Stimulated activated CD8-positive, alpha-beta memory T cell treated with anti-CD3 and anti-CD28 coated beads, Interleukin-2, amount 100 ng/mL, for 1 hour (primary cell): ENCODE measurements at places on chromosomes 2 and 18.

- DNase-seq, result no peak
Measured at GRCh38 chr2:34012715-34013302, 413.7 kb upstream of the FAM98A start.

DNA sequence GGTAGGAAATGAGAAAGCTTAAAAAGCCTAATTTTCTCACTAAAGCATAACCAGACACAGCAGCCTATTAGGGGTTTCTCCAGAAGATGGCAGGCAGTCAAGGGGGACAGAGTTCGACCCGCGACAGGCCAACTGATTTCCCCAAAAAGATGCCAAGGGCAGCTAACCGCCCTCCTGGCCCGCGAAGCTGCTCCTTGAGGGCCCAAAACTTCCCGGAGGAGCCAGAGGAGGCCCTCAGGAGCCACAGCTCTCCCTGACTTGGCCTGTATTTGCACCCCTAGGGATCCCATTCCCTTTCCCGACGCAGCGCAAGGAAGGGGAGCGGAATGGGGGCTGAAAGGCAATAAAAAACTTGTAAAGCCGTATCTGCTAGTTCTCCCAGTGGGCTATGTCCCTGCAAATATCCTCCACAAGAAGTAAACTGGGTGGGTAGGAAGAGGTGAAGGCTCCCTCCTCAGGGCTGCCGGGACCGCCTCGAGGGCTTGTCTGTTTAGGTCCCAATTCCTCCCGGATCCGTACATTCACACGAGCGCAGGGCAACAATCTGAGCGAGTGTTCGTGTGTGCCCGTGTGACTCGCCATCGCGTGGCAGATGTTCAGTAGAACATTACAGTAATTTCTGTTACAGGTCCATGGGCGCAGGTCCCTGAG, 756 bp upstream of the NAGK start:
- no peak for DNase-seq

GRCh38 chr2:153939124-153939796, 67.5 kb downstream of the GALNT13 start:
- DNase-seq, result no peak

GRCh38 chr18:48256848-48257247, 152.3 kb downstream of the ZBTB7C start:
- no peak for DNase-seq

DNA sequence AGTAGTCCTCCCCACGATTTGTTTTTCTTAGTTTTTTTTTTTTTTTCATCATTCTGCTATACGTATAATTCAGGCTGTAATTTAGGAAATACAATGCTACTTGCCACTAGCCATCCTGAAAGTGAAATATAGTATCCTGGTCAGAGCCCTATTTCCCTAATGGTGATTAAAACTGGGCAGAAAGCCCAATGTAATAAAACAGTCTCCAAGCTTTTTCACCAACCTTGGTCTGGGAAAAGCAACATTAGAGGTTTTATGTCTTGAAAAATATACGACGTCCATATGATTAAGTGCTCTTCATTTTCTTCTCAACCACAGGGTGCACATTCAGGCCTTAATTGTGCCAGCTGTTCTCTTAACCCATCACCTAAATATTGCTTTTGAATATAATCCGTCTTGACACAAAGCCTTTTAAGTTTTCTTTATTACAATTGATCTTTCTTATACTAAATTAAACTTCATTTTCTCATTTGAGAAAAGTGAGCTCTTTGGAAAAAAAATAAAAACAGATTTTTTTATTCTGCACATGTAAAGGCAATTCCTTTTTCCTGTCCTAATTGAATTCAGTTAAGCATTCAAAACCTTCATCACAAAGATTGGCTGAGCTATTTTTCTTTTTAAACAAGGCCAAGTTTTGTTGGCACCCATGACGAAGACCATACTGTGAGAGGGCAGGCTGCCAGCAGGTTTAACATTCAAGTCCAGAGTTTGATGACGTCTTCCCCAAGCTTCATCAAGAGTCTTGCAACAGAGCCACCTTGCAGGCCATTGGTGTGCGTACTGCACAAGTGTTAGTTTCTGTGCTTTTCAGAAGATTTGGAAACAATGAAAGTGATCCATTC, 52.7 kb downstream of the MAP2 start:
- DNase-seq, result no peak

DNA sequence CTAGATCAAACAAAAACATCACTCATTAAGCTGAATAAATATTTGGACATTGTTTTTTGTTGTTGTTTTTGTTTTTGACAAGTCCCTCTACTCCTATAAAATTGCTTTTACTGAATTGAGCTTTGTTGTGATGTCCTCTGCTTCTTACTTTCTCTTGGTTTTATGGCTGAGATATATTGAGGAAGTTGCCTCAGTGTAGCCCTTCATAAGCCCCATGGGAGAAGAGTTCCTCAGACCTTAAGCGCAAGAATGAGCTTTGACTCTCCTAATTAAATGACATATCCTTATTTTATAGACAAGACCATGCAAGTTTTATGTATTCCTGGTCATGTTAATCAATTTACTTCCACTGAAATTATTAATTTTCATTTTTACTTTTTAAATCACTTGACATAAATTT, 54.9 kb downstream of the CERKL start:
- no peak for DNase-seq

DNA sequence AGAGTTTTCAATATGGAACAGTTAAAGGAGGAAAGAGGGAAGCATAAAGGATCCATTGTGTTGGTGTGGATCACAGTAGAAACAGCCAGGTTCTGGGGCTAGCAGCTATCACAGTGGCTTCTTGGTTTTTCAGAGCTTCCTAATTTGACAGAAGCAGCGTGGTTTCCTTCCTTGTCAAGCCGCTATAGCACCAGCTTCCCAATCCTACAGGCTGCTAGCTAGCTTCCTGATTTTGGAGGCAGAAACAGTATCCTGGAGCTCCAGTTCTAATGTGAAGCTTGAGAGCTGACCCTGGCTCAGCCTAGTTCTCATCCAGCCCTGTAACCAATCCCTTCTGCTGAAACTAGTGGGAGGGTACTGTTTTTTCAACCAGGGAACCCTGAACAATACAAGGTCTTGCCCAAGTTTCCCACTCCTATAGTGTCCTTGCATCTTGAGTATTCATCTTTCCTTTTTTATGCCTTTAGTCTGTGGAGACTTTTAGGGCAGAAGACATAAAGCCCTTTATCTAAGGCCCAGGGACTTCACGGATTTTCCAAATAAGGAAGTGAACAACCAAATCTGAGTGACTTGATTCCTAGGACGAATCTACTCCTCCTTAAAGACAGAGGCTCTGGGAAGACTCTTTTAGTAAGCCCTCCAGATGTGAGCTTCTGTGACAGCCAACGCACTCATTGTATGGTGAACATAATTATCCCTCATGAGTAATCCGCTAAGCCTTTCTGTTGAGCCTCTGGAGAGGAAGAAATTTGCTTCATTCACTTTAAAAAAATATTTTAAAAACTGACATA, 33.8 kb downstream of the CCDC93 start:
- DNase-seq, result no peak

DNA sequence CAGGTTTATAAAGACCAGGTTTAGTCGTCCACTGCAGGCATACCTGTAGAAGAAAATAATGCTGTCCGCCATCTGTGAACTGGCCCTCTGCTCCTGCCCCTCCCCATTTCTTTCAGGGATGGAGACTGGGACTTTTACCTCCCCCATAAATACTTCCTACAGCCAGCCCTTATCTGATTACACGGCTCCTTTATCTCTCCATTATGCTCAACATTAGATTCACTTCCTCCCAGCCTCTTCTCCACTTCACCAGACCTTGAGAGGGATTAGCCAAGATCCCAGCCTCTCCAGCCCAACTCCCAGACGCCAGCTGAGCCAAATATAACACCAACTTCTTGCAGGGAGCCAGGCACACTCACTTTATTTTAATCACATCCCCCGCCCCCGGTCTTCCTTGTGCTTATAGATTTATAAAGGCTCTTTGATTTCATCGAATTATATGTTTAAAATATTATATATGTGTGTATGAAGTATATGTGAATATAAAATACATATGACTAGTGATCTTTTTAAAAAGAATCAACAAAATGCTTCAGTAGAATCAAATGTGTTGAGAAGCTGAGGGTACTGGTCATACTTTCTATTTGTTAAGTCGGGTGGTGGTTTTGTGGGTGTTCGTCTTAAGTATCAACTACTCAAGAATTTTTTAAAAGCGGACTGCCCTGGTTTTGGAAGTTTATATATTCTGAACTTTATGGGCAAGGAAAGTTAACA, 81.0 kb downstream of the SPRED2 start:
- no peak for DNase-seq

DNA sequence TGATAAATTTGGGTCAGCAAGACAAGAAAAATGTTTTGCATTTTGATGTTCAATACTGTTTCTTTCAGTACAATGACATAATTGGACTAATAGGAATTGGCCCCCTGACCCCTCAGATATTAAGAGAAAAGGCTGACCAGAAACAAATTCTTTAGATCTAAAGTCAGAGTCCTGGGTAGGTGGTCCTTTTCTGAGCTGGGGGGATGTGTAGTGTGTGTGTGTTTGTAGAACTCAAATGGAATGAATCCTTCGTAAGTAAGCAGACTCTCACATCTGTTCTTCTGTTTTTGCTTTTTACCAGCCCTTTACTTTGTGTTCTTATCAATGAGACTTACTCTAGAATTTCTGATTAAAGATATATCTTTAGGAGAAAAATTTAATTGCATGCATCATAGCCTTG, 327.7 kb downstream of the TGIF1 start:
- no peak for DNase-seq

GRCh38 chr18:43159086-43159770, 43.7 kb upstream of the RIT2 start:
- DNase-seq, result no peak

- DNase-seq, result no peak
Measured at GRCh38 chr2:172082944-172083627, 2.2 kb upstream of the DLX1 start.

- no peak for DNase-seq
Measured at GRCh38 chr2:203033395-203033794, 18.7 kb downstream of the NBEAL1 start.

DNA sequence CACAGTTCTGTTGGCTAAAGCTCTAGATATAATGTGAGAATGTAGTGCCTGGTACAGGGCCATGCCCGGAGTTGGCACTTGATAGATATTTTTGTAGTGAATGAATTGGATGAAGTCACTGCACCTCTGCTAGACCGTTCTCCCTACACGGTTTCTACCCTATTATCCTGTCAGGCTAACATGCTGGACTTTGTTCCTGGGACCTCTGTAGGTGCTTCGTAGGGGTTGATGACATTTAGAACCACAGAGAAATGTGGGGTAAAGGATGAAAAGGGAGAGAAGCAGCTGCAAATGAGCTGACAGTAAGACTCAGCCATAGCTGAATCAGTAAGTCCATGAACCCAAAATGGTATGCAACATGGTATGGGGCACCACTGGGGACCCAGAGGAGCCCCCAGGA, 4.1 kb upstream of the FBLN7 start:
- DNase-seq, result no peak

DNA sequence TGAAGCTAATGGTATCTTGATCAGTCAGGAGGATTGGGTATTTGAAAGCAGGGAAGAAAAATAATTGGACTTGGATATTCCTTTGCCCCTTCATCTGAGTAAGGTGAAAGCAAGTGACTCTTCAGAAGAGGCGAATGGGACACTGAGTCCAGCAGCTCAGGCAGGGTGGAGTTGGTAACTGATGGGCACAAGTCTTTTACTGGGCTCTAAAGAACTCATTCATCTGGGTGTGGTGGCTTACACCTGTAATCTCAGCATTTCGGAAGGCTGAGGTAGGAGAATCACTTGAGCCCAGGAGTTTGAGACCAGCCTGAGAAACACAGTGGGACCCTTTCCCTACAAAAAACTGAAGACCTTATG, 11.2 kb downstream of the CFLAR start:
- no peak for DNase-seq

GRCh38 chr2:15306706-15307105, 254.4 kb downstream of the NBAS start:
- DNase-seq, result no peak

- no peak for DNase-seq
Measured at GRCh38 chr18:35582899-35583558, 1.5 kb downstream of the GALNT1 start.

DNA sequence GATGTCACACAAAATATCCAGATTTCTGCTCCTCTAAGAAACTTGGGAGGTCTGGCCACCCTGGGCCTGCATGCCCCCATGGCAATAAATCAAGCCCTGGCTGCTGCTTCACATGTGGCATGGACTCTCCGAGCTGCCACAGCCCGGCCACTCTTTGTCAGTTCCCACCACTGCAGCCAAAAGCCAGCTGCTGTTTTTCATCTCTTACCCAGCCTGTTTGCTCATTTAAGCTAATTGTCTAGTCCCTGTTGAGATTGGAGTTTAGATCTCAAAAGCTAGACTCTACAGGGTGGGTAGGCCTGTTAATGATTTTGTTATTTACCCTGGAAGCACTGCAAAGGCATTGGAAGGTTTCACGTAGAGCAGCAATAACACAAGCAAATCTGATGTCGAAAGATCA, 20.9 kb upstream of the ANXA4 start:
- DNase-seq, result no peak

- DNase-seq, result no peak
Measured at GRCh38 chr2:38945372-38945771, 55.7 kb downstream of the ARHGEF33 start.

DNA sequence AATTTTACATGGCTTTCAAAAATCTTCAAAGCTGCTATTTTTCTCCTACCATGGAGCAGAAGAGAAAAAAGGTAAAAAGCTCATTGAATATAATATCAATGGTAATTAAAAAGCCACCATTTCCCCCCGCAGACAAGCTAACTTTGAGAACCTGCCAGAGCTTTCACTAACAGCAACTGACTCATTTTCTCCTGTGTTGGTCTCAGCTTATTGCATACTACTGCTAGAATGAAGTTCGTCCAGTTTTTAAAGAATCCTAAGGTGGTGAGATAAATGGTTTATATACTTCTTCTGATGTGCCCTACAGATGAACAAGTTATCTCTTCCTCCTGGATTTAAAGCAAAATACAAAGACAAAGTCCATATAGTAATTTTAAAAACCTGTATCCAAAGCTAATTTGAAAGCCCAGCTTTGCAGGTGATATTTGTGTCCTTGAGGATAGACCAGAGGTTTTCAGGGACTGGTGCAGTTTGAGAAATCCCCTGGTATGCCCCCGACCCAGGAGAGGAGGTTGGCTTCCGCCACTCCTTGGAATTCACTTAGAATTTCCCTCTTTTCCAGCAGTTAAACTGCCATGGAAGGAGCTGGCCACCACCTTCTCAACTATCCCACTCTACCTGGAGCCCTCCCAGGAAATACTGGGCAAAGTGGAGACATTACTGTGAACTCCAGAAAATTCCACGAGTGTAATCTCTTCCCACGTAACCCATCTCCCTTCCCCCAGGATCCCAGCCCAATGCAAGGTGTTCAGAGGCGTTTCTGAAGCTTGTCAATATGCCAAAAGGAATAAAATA, 17.5 kb downstream of the YPEL5 start:
- DNase-seq, result no peak

GRCh38 chr18:38023871-38024270, 458.3 kb upstream of the CELF4 start:
- DNase-seq, result no peak
